HT-29 (cell line): ENCODE measurements at places on chromosomes 2 and 18. TPM values are rescaled to one million over a fixed set of nuclear protein-coding genes. Genes with fewer than 3 reads are reported as not detected.
A peak's percentile ranks its signal among the peaks of the same experiment; 100 is the strongest.

DNA sequence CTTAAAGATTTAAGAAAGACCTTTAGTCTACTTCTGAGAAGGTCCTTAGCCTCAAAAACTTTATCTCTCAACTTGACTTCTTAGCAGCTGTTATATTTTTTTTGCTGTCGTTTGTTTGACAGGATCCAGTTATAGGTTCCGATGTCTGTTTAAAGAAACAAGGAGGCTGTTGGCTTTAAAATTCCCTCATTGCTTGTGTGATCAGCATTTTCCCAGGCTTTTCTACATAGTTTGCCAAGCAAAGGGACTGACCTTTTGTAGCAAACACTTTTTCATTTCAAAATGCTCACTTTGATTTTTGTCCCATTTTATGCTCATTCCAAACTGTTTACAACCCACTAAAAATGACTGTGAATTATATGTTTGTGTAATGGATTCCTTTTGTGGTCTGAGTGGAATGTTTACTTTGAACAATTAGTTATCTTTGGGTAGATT lies 394.9 kb downstream of the ARHGAP15 start:
- DNase-seq: no peak

The SERPINB11 gene
- not detected in 2 replicates for total RNA-seq

DNA sequence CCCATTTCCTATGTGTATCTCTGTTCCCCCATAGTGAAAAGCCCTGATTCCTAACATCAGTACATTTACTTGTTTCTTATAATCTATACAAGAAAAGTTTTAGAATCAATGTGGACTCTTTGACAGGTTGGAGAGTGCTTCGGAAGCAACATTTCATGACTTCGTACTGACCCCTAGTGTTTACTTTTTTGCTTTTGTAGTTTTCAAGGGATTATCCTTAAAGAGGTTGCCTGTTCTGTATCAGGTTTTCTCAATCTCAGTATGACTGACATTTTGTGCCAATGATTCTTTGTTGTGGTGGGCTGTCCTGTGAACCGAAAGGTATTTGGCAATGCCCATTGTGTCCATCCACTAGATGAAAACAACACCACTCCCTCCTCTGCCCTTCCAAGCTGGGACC lies 43.3 kb upstream of the SERPINB2 start:
- DNase-seq: peak; percentile 47

The ARID5A gene
- total RNA-seq: 2.5 and 3.2 TPM in 2 replicates
